ENCODE measurements at places on chromosomes 11 and 22. TPM values are rescaled to one million over a fixed set of nuclear protein-coding genes. Genes with fewer than 3 reads are reported as not detected.

Gene CSNK2A3
- 4.1 TPM for total RNA-seq

Gene FAT3
- not detected for total RNA-seq

Gene HTR3B
- total RNA-seq = not detected

Gene KCNC1
- total RNA-seq = not detected

Gene SCGB2A2
- total RNA-seq = not detected

Gene CYP2D6
- total RNA-seq = 0.34 TPM

Gene PIWIL4
- total RNA-seq = 1.00 TPM

Gene NOX4
- total RNA-seq = 0.43 TPM

Gene SHANK2
- 2.7 TPM for total RNA-seq

Gene MS4A14
- total RNA-seq = not detected

Gene TCN2
- 1.0 TPM for total RNA-seq

Gene ELFN2
- total RNA-seq = 0.68 TPM

Gene DMC1
- 1.4 TPM for total RNA-seq

Gene CTSW
- not detected for total RNA-seq

Gene CDON
- 5.3 TPM for total RNA-seq

Gene TMEM45B
- 59.0 TPM for total RNA-seq

Gene EIF3L
- total RNA-seq = 417 TPM

Gene PLEKHA7
- 1.0 TPM for total RNA-seq

Gene MADD
- 18.6 TPM for total RNA-seq

Gene B3GAT1
- not detected for total RNA-seq

Gene APOL5
- not detected for total RNA-seq

Gene NXPE4
- total RNA-seq = not detected

Gene PRG2
- not detected for total RNA-seq

Gene TMPRSS4
- total RNA-seq = 229 TPM

Gene SNRPD3
- total RNA-seq = 165 TPM
